Sigmoid colon (tissue), 7 donors: ENCODE measurements at places on chromosomes 1 and 21. TPM values are rescaled to one million over a fixed set of nuclear protein-coding genes. Genes with fewer than 3 reads are reported as not detected.
A peak's percentile ranks its signal among the peaks of the same experiment; 100 is the strongest.

- no peak for DNase-seq
Measured at GRCh38 chr1:239987103-239987745, 104.5 kb upstream of the FMN2 start.

DNA sequence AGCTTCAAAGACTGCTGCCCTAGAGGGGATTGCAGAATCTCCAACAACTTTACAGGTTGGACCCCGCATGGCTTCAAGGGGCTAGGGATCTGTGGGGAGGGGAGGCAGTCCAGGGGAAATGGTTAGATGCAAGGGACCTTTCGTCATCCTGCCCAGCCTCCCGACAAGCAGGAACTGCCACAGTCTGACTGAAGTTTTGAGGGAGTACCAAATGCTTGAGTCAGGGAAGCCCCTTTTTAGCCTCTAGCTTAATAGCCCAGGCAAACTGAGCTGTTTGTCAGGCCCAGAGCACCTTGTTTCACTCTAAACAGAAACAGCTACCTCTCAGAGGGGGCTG, 1.1 kb downstream of the TOR3A start:
- DNase-seq: no peak

DNA sequence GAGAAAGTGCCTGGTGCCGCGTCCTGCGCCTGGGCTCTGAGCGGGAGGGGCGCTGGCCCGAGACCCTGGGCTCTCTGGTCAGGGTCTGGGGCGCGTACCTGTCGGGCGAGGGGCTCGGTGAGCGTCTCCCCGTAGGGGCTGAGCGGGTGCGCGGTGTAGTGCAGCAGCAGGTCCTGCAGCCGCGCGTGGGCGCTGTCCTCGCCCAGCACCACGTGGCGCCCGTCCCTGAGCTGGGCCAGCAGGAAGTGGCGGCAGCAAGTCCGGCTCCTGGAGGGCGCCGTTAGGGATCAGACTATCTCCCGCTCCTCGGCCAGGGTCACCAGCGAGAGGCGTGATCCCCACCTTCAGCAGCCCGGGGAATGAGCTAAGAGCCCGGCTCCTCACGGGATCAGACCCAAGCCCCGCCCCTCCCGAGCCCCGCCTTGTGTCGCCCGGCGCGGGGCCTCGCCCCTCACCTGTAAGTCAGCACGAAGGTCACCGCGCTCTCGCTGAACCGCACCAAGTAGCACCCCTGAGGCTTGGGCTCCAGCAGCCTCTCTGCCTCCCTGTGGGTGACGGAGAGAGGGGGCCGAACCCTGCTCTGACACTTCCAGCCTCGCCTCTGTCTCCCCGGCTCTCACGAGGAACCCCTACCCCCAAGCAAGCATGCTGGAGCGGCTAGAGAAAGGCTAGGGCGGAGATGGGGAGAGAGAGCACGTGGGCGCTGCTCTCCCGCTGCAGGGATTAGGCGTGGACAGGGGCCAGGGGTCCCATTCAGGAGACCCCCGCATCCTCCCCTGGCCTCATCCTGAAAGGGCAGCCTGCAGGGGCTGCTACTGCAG, 2.7 kb downstream of the SH2D2A start:
- peak; percentile 83 for DNase-seq

- DNase-seq: no peak
Measured at GRCh38 chr1:6177681-6178380, 2.3 kb downstream of the CHD5 start.

DNA sequence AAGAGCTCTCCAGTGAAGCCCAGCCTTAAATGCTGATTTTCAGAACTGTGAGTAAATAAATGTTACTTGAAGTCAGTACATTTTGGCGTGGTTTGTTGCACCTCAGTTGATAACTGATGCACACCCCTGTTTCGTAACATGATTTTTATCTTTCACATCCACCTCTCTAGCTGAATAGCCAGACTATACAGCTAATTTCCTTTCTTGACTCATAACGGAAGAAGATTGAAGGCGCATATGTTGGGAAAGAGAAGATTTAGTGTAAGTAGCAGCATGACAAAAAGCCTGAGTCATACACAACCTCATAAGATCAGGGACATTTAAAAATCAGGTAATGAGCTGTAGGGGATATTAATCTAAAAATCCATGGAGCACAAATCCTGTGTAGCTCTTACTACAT, 716.2 kb upstream of the ZP4 start:
- DNase-seq: no peak

SYT14 gene
- total RNA-seq: 0.16 TPM
